ENCODE measurements at places on chromosomes 11 and 22.

DNA sequence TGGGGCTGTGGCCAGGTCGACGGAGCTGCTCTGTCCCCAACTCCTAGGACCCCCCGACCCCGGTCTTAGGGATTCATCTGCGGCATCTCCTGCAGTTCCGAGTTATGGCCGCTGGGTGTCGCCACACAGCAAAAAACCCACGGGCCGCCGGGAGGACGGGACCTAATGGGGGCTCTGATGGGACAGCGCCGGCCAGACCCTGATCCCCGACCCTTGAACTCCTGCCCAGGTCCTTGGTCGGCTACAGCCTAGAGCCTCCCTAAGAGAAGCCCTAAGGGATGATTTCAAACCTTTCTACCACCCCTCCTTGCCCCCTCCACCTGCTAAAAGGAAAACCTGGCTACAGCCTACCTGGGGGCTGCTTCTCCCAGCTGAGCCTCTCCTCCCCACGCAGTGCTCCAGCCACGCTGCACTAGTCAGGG, 30.8 kb upstream of the LRRC10B start:
- DNase-seq = no peak

- DNase-seq = no peak
These were observed 67.1 kb downstream of the CDKN1C start for GRCh38 chr11:2818503-2818902.

DNA sequence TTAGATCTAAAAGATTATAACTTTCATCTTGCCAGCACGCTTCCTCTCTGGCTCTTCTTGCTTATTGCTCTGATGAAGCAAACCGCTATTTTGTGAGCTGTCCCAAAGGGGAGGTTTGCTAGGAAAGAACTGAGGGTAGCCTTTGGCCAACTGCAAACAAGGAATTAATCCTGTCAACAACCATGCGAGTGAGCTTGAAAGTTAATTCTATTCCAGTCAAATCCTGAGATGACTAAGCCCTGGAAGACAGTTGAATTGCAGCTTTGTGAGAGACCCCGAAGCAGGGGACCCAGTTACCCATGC, 10.3 kb upstream of the RNF141 start:
- DNase-seq = no peak

DNA sequence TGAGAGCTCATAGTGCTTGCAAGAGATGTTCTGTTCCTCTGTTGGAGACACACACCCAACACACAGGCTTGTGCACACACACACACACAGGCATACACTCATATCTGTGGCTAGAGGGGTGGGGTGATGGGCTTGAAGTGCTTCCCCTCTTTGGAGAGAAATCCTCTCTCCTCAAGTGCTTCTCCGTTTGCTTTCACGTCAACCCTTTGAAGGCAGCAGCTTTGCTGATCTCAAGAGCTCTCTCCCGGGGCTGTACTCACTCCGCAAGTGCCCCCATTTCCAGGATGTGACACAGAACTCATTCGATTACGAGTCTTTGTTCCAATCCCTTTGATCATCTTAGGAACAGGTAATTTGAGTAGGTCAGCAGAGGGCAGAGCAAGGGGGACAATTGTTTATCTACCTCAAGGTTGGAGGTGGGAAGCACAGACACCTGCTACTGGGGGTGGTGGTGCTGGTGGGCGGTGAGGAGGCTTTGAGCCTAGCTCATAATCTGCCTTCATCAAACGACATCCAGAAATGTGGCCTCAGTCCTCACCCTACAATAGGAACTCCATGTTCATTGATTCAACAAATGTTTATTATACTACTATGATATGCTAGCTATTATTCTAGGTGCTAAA, 529.8 kb upstream of the CADM1 start:
- DNase-seq = no peak

GRCh38 chr11:118434553-118435289, 1.6 kb upstream of the KMT2A start:
- no peak for DNase-seq

GRCh38 chr11:66335531-66336233, 552 bp downstream of the RIN1 start:
- peak; percentile 55 for DNase-seq

DNA sequence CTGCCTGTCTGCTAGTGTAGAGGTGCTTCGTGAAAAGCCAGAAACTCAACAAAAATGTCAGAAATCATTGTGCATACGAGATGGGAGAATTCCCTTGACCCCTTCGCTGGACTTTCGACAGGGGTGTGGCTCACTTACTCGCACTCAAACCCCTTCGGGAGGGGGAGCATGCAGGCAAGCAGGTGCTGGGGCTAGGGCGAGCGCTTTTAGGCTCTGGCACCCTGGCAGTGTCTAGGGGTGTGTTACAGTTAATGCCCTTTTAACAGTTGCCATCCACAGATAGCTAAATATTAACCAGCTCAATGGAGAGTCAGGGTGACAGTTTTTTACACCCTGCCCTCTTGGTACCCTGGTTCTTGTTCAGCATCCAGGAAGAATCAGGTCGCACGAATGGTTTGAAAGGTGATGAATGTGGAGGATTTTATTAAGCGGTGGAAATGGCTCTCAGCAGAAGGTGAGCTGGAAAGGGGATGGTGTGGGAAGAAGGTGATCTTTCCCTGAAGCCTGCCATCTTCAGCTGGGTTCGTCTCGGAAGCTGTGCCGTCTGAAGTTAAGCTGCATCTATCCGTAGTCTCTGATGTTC, 59.6 kb upstream of the SHANK2 start:
- no peak for DNase-seq

- DNase-seq = no peak
These were observed 119.4 kb downstream of the TTC28 start for GRCh38 chr22:28560046-28560742.

GRCh38 chr11:66744485-66745355, 15.7 kb upstream of the SPTBN2 start:
- DNase-seq = peak; percentile 48

DNA sequence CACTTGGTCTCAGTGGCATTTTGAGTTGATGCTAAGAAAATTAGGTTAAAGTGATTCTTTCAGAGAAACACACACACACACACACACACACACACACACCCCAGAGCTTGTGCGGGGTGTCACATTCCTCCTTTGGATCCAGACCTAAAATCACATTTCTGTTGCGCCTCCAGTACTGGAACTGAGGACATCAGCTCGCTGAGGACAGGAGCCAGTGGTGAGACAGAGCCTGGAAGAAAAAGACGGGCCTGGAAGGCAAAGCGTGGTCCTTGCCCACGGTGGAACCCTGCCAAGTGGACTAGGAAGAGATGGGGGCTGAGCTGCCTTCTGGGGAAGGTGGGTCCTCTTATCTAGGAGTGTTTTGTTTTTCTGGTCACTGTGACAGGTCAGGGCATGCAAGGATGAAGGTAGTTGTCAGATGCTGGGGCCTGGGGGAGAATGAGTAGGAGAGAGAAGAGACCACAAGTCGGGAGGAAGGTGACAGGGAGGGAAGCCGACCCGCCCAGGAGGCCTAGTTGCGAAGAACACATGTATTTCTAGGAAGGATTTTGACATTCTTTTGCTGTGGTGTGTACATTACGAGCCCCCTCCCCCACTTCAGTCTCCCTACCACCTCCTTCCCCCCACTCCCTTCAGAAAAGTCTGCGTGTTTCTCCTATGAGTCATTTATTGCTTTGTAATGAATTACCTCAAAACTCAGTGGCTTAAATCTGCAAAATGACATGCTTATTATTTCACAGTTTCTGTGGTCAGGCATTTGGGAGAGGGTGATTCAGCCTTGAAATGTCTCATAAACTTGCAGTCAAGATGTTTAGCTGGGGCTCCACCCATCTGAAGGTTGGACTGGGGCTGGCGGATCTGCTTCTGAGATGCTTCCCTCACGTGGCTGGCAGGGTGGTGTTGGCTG, 4.8 kb upstream of the ELFN2 start:
- DNase-seq = peak; percentile 86

DNA sequence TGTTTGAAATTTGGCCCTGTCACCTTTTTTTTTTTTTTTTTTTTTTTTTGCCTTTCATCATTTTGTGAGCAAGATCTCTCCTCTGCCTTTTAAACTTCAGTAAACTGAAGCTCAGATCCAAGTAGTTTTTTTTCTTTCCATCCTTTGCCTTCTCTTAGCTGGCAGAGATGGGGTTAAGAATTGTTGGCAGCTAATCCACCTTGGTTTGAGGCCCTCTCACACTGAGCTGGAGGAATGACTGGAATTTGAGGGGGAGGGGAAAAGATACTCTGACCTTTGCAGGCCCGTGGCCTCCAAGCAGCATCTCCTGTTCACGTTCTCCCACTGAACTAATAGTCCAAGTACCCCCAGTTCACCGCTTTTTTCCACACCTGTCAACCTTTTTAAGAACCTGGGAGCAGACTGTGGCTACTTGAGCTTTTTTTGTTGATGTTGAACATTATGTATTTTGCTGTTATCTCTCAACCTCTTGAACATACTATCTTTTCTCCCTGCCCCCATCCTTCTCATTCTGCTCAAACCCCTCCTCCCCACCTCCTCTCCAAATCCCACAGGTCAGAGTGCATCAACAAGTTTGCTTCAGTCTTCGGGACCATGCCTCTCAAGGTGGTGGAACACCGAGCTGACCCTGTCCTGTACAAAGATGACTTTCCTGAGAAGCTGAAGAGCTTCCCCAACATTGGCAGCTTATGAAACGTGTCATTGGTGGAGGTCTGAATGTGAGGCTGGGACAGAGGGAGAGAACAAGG, 66.2 kb downstream of the ALX4 start:
- DNase-seq = no peak

- DNase-seq = no peak
These were observed 403.2 kb downstream of the NELL1 start for GRCh38 chr11:21072558-21072957.

DNA sequence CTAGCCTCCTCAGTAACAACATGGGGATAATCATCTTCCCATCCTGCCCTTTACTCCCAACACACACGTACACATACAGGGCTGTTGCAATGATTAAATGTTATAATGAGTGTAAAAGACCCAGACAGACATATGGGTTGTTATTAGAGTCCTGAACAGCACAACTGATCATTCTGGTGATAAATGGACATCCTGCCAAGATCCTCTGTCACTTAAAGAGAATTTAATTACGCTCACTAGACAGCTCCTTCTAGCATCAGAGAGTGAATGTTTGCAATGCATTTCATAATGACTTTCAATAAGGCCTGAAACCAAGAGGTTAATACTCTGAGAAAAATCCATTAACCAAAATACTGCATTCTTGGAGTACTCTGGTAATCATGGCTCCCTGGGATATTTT, 115.8 kb downstream of the KCNC1 start:
- DNase-seq = no peak

DNA sequence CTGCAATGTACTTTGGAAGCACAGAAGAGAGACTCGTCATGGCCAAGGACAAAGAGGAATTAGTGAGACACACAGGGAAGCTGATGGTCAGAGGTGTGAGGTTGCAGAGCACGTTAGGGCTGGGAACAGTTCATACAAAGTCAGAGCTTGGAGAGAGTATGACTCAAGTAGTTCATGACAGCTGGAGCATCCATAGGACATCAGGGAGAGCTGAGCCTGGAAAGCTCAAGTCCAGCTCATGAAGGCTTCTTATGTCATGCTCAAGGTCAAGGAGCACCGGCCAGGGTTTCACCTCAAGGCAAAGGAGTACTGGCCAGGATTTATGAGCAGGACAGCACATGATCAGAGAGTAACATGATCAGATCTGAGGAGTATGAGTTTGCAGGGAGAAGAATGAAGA, 64.6 kb upstream of the CHST1 start:
- no peak for DNase-seq

GRCh38 chr11:93411705-93412104, 81.2 kb downstream of the DEUP1 start:
- DNase-seq = no peak

GRCh38 chr11:6586434-6587359, 16.7 kb downstream of the RRP8 start:
- no peak for DNase-seq

DNA sequence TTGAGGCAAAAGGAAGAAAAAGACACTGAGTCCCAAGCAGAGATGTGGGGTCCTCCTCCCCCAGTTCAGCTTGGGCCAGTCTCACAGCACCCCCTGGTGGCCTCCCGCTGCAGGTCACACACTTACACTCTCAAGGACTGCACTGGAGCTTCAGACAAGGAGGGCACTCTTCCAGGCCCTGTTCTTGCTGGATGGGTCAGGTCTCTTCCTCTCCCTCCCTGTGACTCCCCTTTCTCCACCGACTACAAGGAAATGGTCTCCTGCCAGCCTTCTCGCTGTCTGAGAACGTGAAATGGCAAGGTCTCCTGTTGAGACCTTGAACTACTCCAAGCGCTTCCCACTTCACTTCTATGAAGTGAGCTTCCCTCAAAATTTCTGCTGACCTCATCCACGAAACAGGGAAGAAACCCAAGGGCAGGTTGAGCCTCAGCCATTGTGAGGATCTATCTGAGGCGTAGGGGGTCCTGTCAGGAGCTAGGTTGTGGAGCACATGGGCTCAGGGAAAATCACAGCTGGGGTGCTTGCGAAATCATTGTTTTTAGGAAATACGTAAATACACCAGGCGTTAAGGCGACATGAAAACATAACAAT, 11.2 kb upstream of the IGLL1 start:
- peak; percentile 15 for DNase-seq

DNA sequence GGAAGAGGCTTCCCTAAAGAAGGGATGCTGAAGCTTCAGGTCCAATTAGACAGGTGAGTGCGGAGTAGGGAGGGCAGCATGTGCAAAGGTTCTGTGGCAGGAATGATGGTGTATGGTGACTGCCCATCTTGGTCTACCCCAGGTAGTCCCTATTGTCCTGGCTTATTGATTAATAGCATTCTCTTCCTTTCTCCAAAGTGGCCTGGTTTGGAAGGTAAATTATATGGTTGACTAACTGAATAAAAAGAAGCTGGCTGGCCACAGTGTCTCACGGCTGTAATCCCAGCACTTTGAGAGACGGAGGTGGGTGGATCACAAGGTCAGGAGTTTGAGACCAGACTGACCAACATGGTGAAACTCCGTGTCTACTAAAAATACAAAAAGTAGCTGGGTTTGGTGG, 230.5 kb downstream of the MIAT start:
- no peak for DNase-seq

GRCh38 chr22:17913801-17914347, 110.5 kb downstream of the MICAL3 start:
- no peak for DNase-seq

DNA sequence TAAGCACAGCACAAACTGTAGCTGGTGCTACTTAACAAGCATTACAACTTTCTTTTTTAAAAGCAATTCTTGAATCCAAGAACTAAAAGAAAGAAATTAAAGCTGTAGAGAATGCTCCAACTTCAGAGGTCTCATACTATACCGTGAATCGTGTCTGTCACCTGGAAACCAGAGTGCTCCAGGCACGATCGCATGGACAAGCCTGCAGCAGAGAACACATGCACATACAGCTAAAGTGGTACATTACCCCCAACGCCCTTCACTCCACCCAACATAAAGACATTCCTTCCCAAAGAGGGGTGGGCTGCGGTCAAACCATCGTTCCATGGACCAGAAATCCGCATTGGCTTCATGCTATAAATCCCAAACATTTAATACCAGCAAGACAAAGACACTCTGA, 31.5 kb downstream of the CHKA start:
- no peak for DNase-seq

GRCh38 chr11:12289667-12290476, 87.5 kb upstream of the PARVA start:
- DNase-seq = no peak

DNA sequence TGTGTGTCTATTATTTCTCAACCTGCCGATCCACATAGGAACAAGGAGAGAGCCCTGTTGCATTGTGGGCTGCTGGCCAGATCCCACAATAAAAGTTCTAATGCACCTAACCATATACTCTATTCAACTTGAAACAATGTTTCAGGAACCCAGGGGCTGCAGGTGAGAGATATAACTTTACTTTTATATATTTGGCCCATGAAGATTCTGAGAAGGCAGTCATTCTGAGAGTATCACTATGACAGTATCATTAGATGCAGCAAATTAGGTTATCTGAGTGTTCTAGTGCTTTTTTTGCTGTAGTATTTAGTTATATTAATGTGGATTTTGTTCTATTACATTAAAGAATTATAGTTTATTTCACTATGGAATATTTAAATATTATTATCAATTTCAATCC, 655.1 kb upstream of the ARHGAP42 start:
- no peak for DNase-seq

Data from amniotic stem cell (primary cell).